ENCODE measurements at places on chromosomes 6 and 20. TPM values are rescaled to one million over a fixed set of nuclear protein-coding genes. Genes with fewer than 3 reads are reported as not detected.
A peak's percentile ranks its signal among the peaks of the same experiment; 100 is the strongest.

Gene SLA2
- total RNA-seq: 0.77 TPM

GRCh38 chr6:148445116-148445515 is 102.5 kb downstream of the SASH1 start:
- H3K27me3 ChIP-seq: no peaks in the 10 kb centered on the region
- H3K27ac ChIP-seq: no peak overlapping the region
- peaks cover 2% of the 10 kb centered on the region for H3K4me1 ChIP-seq
- no peak for DNase-seq
- H3K36me3 ChIP-seq: peaks cover 11% of the 10 kb centered on the region
- H3K4me3 ChIP-seq: no peak overlapping the region

GRCh38 chr6:46990031-46990644 is 52.0 kb downstream of the ADGRF1 start:
- H3K27me3 ChIP-seq: peaks cover 6% of the 10 kb centered on the region
- H3K36me3 ChIP-seq: no peaks in the 10 kb centered on the region
- no peak overlapping the region for H3K4me3 ChIP-seq
- no peak for DNase-seq

GRCh38 chr6:147366290-147366689 is 142.2 kb upstream of the SAMD5 start:
- no peaks in the 10 kb centered on the region for H3K27me3 ChIP-seq
- peaks cover 17% of the 10 kb centered on the region for H3K36me3 ChIP-seq
- no peak for DNase-seq
- H3K4me3 ChIP-seq: no peak overlapping the region
- H3K4me1 ChIP-seq: no peaks in the 10 kb centered on the region

- peaks cover 32% of the 10 kb centered on the region for H3K27me3 ChIP-seq
- H3K36me3 ChIP-seq: no peaks in the 10 kb centered on the region
- H3K4me1 ChIP-seq: peaks cover 47% of the 10 kb centered on the region
These were observed 90.5 kb downstream of the PCSK2 start for GRCh38 chr20:17317341-17317740.

- peaks cover 3% of the 10 kb centered on the region for H3K27me3 ChIP-seq
- H3K4me1 ChIP-seq: peaks cover 15% of the 10 kb centered on the region
- H3K36me3 ChIP-seq: no peaks in the 10 kb centered on the region
- DNase-seq: no peak
These were observed 88.2 kb downstream of the NOL4L start for GRCh38 chr20:32496811-32497533.

DNA sequence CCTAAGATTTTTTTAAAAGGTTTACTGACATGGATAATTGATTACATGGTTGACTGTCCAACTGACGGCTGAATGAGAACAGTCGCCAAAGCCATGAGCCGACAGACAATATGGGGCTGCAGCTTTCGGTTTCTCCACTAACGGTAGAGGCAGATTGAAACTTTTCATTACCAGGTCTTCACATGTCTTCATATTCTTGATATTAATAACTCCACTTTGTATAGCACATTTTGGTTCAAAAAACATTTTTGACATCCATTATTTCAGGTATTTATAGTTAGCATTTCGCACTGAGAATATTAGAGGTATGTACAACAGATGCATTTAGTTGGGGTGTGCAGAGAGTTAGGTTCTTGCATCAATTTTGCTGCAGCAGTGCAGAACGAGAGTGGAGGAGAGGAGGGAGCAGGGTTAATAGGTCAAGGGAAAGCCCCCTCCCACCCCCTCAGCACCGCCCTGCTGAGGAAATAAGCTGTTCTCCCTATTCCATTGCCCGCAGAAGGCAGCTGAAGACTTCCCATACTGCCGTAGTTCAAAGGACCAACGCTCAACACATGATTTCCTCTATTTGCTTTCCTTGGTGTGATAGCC is 73.6 kb upstream of the ADTRP start:
- H3K27ac ChIP-seq: no peak overlapping the region
- no peaks in the 10 kb centered on the region for H3K27me3 ChIP-seq

GRCh38 chr6:168655462-168656152 is 214.6 kb downstream of the SMOC2 start:
- H3K27ac ChIP-seq: no peak overlapping the region
- no peaks in the 10 kb centered on the region for H3K27me3 ChIP-seq
- peaks cover 10% of the 10 kb centered on the region for H3K4me1 ChIP-seq
- H3K4me3 ChIP-seq: no peak overlapping the region
- no peak for DNase-seq

Gene ARFGEF2
- 24.6 TPM for total RNA-seq

GRCh38 chr6:144753023-144753705 is 468.0 kb downstream of the UTRN start:
- no peak overlapping the region for H3K4me3 ChIP-seq
- peak overlapping the region; percentile 63 for H3K27ac ChIP-seq
- no peak for DNase-seq
- peaks cover 10% of the 10 kb centered on the region for H3K4me1 ChIP-seq

Gene POPDC3
- 1.3 TPM for total RNA-seq

Gene LY6G6C
- 1.3 TPM for total RNA-seq

All from progenitor cell of endocrine pancreas (in vitro differentiated cells).